ENCODE measurements at places on chromosomes 11 and 22. TPM values are rescaled to one million over a fixed set of nuclear protein-coding genes. Genes with fewer than 3 reads are reported as not detected.

GRCh38 chr22:44730022-44730393 lies 22.4 kb upstream of the ARHGAP8 start:
- peak overlapping the region; percentile 52 for H3K27ac ChIP-seq
- peaks cover 18% of the 10 kb centered on the region for H3K4me1 ChIP-seq
- H3K36me3 ChIP-seq: no peaks in the 10 kb centered on the region
- no peak for DNase-seq
- H3K4me3 ChIP-seq: peak overlapping the region; percentile 23

- no peaks in the 10 kb centered on the region for H3K27me3 ChIP-seq
- no peak for DNase-seq
- H3K36me3 ChIP-seq: no peaks in the 10 kb centered on the region
- no peak overlapping the region for H3K27ac ChIP-seq
- no peak overlapping the region for H3K4me3 ChIP-seq
- no peaks in the 10 kb centered on the region for H3K4me1 ChIP-seq
These were observed 9.6 kb upstream of the HTATIP2 start for GRCh38 chr11:20353829-20354434.

GRCh38 chr11:128453444-128454336 lies 133.7 kb downstream of the ETS1 start:
- no peak overlapping the region for H3K27ac ChIP-seq
- peaks cover 32% of the 10 kb centered on the region for H3K4me1 ChIP-seq
- H3K27me3 ChIP-seq: no peaks in the 10 kb centered on the region
- no peak for DNase-seq
- H3K4me3 ChIP-seq: no peak overlapping the region
- peaks cover 23% of the 10 kb centered on the region for H3K36me3 ChIP-seq

GRCh38 chr11:102891736-102892135 lies 17.0 kb upstream of the MMP12 start:
- DNase-seq: no peak
- no peak overlapping the region for H3K27ac ChIP-seq
- no peak overlapping the region for H3K4me3 ChIP-seq
- H3K4me1 ChIP-seq: no peaks in the 10 kb centered on the region
- H3K27me3 ChIP-seq: no peaks in the 10 kb centered on the region
- no peaks in the 10 kb centered on the region for H3K36me3 ChIP-seq

DNA sequence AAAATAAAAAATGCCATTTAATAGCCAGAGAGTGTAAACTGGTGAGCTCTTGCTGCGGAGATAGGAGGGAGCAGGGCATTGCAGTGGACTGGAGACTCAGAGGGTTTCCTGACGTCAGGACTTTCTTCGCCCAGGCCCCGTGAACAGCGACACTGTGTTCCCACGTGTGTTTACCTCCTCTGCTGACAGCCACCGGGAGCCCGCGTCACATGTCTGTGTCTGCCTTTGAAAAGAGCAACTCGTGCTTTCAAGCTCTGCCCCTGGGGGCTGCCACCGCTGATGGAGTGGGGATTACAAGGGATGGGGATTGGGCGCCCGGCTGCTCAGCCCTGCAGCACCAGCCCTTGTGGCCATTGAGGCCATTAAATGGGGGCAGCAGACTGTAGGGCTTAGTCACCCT lies 3.3 kb downstream of the TANGO2 start:
- H3K27me3 ChIP-seq: no peaks in the 10 kb centered on the region
- peaks cover 51% of the 10 kb centered on the region for H3K4me1 ChIP-seq
- no peak overlapping the region for H3K4me3 ChIP-seq
- H3K36me3 ChIP-seq: peaks cover 11% of the 10 kb centered on the region
- no peak overlapping the region for H3K27ac ChIP-seq

GRCh38 chr22:39090426-39091064 lies 6.5 kb upstream of the APOBEC3H start:
- peaks cover 12% of the 10 kb centered on the region for H3K4me1 ChIP-seq
- no peaks in the 10 kb centered on the region for H3K27me3 ChIP-seq
- no peak for DNase-seq
- no peak overlapping the region for H3K4me3 ChIP-seq

- H3K27me3 ChIP-seq: no peaks in the 10 kb centered on the region
These were observed 24.5 kb upstream of the SESN3 start for GRCh38 chr11:95255251-95256145.

DNA sequence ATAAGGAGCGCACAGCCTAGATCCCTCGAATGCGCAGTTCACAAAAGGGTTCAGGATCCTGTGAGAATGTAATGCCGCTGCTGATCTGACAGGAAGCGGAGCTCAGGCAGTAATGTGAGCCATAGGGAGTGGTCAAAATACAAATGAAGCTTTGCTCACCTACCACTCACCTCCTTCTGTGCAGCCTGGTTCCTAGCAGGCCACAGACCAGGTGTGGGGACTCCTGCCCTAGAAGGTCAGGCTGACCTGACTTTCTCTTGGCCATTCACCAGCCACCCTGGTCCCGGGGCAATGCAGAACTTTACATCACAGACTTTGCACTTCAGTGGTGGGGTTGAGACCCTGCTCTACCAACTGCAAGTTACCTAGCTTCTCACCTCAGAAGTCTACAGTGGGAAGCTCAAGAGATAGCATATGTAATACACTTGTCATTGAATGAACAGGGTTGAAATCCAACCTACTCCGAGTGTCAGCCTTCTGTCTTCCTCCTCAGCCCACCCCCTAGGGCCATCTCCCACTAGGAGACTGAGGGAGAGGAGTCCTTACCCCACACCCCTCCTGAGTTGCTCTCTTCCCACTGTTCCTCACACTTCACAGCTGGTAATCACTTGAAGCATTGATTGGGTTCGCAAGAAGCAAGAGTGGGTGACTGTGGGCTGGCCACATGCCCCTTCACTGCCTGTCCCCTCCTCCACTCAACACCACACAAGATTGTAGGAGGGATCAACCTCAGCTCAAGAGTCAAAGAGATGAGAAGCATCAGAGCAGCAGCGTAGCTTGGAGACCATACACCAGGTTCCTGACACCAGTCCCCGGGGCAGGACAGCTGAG lies 2.0 kb upstream of the KCNJ1 start:
- H3K4me3 ChIP-seq: no peak overlapping the region
- H3K36me3 ChIP-seq: no peaks in the 10 kb centered on the region
- H3K4me1 ChIP-seq: no peaks in the 10 kb centered on the region
- no peak for DNase-seq
- no peak overlapping the region for H3K27ac ChIP-seq
- peaks cover 8% of the 10 kb centered on the region for H3K27me3 ChIP-seq

- H3K36me3 ChIP-seq: no peaks in the 10 kb centered on the region
- H3K27ac ChIP-seq: no peak overlapping the region
These were observed 722 bp upstream of the KRTAP5-2 start for GRCh38 chr11:1598816-1599215.

- DNase-seq: no peak
- no peak overlapping the region for H3K4me3 ChIP-seq
- H3K36me3 ChIP-seq: peaks cover 75% of the 10 kb centered on the region
These were observed 79.8 kb downstream of the BCR start for GRCh38 chr22:23259916-23260644.

DNA sequence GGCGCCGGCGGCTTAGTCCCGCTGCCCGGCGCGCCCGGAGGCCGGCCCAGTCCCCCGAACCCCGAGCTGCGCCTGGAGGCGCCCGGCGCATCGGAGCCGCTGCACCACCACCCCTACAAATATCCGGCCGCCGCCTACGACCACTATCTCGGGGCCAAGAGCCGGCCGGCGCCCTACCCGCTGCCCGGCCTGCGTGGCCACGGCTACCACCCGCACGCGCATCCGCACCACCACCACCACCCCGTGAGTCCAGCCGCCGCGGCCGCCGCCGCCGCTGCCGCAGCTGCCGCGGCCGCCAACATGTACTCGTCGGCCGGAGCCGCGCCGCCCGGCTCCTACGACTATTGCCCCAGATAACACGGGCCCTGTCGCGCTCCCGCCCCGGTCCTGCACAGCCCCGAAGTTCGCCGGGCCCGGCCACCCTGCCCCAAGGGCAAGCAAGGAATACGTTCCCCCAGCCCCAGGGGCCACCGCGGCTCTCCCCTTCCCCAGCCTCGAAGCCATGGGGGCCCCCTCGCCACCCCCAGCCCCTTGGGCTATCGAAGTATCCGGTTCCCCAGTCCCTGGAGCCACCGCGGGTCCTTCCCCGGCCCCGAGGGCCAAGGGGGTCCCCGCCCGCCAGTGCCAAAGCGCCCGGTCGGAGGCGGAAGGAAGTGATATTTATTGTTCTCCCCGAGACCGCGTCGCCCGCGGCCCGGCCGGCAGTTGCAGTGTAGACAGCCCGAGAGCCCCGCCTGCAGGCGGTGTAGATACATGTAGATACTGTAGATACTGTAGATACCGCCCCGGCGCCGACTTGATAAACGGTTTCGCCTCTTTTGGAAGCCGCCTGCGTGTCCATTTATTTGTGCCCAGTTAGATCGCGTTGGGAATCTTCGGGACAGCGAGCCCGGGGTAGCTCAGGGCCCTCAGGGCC lies 6.2 kb downstream of the TBX1 start:
- DNase-seq: no peak
- H3K27me3 ChIP-seq: peaks cover 51% of the 10 kb centered on the region

DNA sequence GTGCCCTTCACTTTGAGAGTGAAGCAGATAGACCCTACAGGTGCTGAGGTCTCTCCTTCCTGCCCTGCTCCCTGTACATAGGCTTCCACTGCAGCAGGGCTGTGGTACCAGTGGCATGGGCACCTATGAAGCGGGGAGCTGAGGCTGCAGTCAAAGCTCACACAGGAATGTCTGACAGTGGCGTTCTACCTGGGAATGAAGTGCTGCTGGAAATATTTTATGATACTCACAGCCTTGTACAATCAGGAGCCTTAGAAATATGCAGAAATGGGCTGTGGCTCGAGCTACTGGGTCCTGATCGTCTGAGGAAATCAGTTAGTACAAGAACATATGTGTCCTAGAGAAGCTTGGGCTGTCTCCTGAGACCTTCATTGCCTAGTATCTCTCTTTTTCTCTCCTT lies 24.8 kb downstream of the MRPL16 start:
- no peak overlapping the region for H3K4me3 ChIP-seq
- no peak for DNase-seq
- H3K27ac ChIP-seq: no peak overlapping the region
- peaks cover 43% of the 10 kb centered on the region for H3K36me3 ChIP-seq
- H3K4me1 ChIP-seq: peaks cover 14% of the 10 kb centered on the region
- H3K27me3 ChIP-seq: no peaks in the 10 kb centered on the region

- H3K36me3 ChIP-seq: no peaks in the 10 kb centered on the region
- no peak overlapping the region for H3K27ac ChIP-seq
- H3K4me1 ChIP-seq: peaks cover 11% of the 10 kb centered on the region
- no peak overlapping the region for H3K4me3 ChIP-seq
- H3K27me3 ChIP-seq: no peaks in the 10 kb centered on the region
- no peak for DNase-seq
These were observed 198.7 kb downstream of the DDX10 start for GRCh38 chr11:108863528-108863927.

DNA sequence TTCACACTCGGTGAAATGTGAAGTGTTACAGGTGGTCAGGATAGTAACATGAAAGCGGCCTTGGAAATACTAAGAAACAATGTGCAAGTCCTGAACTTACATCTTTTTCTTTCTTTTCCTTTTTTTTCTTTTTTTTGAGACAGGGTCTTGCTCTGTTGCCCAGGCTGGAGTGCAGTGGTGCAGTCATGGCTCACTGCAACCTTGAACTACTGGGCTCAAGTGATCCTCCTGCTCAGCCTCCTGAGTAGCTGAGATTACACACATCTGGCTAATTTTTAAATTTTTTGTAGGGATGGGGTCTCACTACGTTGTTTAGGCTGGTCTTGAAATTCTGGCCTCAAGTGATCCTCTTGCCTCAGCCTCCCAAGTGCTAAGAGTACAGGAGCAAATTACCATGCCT lies 252.6 kb downstream of the SWAP70 start:
- H3K27me3 ChIP-seq: no peaks in the 10 kb centered on the region
- H3K27ac ChIP-seq: no peak overlapping the region
- peaks cover 8% of the 10 kb centered on the region for H3K36me3 ChIP-seq
- no peak for DNase-seq
- no peak overlapping the region for H3K4me3 ChIP-seq

DNA sequence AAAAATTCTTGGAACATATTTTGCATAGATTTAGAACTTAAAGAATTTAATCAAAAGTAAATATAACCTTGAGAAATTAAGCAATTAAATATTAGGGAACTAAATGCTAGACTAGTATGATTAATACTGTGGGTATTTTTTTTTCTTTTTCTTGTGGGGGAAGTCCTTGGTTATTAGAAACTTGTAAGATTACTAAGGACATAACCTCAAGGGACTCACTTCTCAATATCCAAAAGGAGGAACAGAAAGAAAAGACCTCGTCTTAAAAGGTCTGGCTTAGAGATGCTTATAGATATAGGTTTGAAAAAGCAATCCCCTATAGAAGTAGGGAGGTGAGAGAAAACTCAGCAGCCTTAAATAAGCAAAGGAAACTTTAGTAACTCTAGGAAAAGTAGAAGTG lies 368.5 kb downstream of the INSC start:
- no peaks in the 10 kb centered on the region for H3K27me3 ChIP-seq
- H3K27ac ChIP-seq: no peak overlapping the region
- H3K36me3 ChIP-seq: no peaks in the 10 kb centered on the region
- no peaks in the 10 kb centered on the region for H3K4me1 ChIP-seq
- no peak overlapping the region for H3K4me3 ChIP-seq

GRCh38 chr11:77074205-77074604 lies 7.4 kb downstream of the CAPN5 start:
- no peak for DNase-seq
- H3K27ac ChIP-seq: peak overlapping the region; percentile 78
- peaks cover 52% of the 10 kb centered on the region for H3K4me1 ChIP-seq
- no peak overlapping the region for H3K4me3 ChIP-seq

- no peaks in the 10 kb centered on the region for H3K36me3 ChIP-seq
- DNase-seq: no peak
- H3K27ac ChIP-seq: no peak overlapping the region
- H3K4me3 ChIP-seq: no peak overlapping the region
- peaks cover 31% of the 10 kb centered on the region for H3K4me1 ChIP-seq
These were observed 3.4 kb downstream of the CADM1 start for GRCh38 chr11:115500547-115501501.

DNA sequence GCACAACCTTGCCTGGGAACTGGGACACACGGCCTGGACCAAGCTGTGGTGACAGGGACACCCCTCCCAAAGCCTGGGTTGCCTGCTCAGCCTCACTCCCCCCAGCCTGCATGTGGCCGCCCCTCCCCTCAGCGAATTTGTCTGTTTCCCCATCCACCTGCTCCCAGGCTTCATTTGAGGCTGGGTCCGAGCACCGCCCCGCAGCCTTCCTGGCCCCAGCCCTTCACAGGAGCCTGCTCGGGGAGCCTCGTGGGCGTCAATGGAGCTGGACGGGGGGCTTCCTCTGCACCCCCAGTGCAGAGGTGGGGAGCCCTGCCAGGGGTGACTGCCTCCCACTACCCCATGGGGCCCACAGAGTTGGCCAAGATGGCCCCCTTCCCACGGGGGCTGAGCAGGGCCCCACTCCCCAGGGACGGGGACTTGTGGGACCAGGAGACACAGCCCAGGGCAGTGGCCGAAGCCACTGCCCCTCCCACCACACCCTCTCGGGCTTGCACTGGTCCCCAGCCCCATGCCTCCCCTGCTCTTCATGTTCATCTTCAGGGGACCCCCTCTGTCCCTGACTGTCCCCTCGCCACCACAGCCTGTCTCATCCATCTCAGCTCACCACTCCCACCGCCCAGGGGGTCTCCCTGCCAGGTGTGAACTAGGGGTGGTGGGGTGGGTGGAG lies 91.7 kb downstream of the WNT7B start:
- no peak overlapping the region for H3K27ac ChIP-seq
- no peak overlapping the region for H3K4me3 ChIP-seq
- DNase-seq: no peak
- no peaks in the 10 kb centered on the region for H3K36me3 ChIP-seq

Gene C11orf97
- not detected for total RNA-seq

Gene C11orf87
- not detected for total RNA-seq

Gene CCDC89
- 0.83 TPM for total RNA-seq

Gene CST6
- not detected for total RNA-seq

Gene MFRP
- total RNA-seq: not detected

Gene ACRV1
- not detected for total RNA-seq

Gene SCGB2A2
- not detected for total RNA-seq

Gene AP5B1
- 27.5 TPM for total RNA-seq

Gene PNPLA3
- not detected for total RNA-seq
